ENCODE measurements at places on chromosomes 3 and 15. TPM values are rescaled to one million over a fixed set of nuclear protein-coding genes. Genes with fewer than 3 reads are reported as not detected.

ALDH1A3 gene
- total RNA-seq: 12.0 TPM

CLEC3B gene
- not detected for total RNA-seq

CGNL1 gene
- 0.36 TPM for total RNA-seq

ANKRD34C gene
- total RNA-seq: not detected

DNASE1L3 gene
- total RNA-seq: not detected

RASGRF1 gene
- 0.34 TPM for total RNA-seq

SHC4 gene
- 98.9 TPM for total RNA-seq

LRRC15 gene
- total RNA-seq: under 0.01 TPM

PDCD7 gene
- 18.2 TPM for total RNA-seq

TIGIT gene
- not detected for total RNA-seq

MOBP gene
- total RNA-seq: under 0.01 TPM

Data from melanocyte of skin (primary cell).